ENCODE measurements at places on chromosomes 1 and 21. TPM values are rescaled to one million over a fixed set of nuclear protein-coding genes. Genes with fewer than 3 reads are reported as not detected.

The FCRL1 gene
- 0.32 TPM for total RNA-seq

The JAM2 gene
- 13.3 TPM for total RNA-seq

The GDAP2 gene
- 31.5 TPM for total RNA-seq

The PPP1R12B gene
- 79.0 TPM for total RNA-seq

The MRAP gene
- 149 TPM for total RNA-seq

The GNAT2 gene
- not detected for total RNA-seq

The OR2AJ1 gene
- not detected for total RNA-seq

The PARP1 gene
- 52.9 TPM for total RNA-seq

The B4GALT3 gene
- 32.1 TPM for total RNA-seq
